Body of pancreas (tissue), 4 donors: ENCODE measurements at places on chromosomes 6 and 20.

GRCh38 chr6:11785415-11785773 lies 6.8 kb upstream of the ADTRP start:
- DNase-seq, result peak; percentile 33

DNA sequence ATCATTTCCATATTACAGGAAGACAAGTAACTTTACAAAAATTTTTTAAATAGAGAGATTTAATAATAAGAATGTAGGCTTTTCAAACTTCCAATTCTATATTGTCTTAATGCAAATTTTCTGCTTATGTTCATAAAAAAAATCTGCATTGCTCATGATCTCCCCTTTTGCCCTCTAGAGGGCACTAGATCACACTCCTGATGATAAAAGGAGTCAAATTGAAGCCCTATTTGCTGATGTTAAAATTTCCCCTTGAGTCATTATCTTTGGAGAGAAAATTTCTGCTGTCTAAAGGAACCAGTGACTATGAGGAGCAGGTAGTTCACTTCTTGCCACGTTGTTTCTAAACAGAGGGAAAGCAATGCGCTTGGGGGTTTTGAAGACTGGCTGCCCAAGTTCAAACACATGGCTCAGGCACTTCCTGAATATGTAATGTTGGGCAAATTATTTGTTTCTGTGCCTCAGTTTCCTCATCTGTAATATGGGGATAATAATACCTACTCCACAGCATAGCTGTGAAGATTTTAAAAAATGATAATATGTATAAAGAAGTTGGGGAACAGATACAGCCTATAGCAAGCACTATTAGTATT lies 874.2 kb downstream of the TFAP2A start:
- DNase-seq, result peak; percentile 8

DNA sequence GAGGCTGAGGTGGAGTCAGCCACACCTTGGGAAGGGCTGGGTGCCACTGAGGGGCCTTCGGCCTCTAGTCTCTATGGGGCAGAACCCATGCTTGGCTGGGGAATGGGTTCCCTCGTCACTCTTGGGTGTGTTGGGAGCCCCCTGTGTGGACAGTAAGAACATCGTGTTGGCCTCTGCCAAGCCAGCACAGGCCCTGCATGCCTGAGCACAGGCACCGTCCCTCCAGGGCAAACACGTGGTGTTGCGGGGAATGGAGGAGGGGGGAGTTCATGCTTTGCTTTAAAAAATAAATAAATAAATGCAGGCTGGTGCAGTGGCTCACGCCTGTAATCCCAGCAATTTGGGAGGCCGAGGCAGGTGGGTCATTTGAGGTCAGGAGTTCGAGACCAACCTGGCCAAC lies 63.0 kb downstream of the EZR start:
- no peak for DNase-seq

DNA sequence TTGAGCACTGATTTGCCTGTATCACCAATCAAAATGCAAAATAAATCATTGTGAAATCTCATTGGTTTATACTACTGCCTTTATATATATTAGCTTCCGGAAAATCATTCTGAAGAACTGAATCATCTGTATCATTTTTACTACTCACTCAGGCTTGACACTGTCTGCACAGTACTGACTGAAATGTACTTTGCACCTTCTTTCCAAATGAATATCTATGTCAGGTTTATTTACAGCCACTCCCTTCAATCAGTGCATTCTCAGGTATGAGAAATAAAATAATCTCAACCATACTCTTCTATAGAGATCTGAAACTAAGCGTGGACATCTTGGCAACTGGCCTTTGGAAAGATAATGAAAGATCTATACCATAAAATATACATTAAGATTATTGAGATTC lies 2.7 kb downstream of the KHDRBS2 start:
- no peak for DNase-seq

GRCh38 chr6:33974471-33974870 lies 170.7 kb upstream of the MLN start:
- no peak for DNase-seq
